ENCODE measurements at places on chromosomes 2 and 18.
A peak's percentile ranks its signal among the peaks of the same experiment; 100 is the strongest.

DNA sequence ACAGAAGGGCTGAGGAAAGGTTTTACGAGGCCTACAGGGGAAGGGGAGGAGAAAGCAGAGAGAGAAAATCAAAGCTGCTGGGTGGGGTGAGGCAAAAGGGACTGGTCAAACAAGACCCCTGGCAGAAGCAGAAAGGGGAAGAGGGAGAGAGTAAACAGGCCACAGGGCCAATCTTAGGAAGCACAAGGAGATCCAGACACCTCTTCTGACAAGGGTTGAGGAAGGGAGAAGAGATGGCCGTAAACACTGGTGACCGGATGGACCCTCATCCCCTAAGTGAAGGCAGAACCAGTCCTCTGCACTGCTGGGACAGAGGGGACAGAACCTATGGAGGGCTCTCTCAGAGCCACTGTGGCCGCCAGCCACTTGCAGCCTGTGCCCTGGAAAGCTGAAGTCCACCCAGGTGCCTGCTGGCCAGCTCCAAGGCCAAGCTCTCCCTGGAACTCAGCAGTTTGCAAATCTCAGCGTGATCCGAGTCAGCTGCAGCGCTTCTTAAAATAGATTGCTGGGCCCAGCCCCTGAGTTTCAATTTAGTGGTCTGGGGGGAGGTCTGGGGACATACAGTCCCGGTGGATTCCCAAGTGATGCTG lies 108.8 kb downstream of the TMEM163 start:
- DNase-seq: no peak

- DNase-seq: no peak
These were observed 4.2 kb upstream of the IMPA2 start for GRCh38 chr18:11977153-11977466.

- DNase-seq: no peak
These were observed 101.6 kb downstream of the ARL6IP6 start for GRCh38 chr2:152820048-152820447.

- peak; percentile 39 for DNase-seq
These were observed 105.4 kb downstream of the KCNH7 start for GRCh38 chr2:162732946-162733698.

- DNase-seq: peak; percentile 18
These were observed 29.3 kb upstream of the HS6ST1 start for GRCh38 chr2:128347701-128348539.

GRCh38 chr2:119764832-119765231 lies 5.1 kb downstream of the PTPN4 start:
- no peak for DNase-seq

DNA sequence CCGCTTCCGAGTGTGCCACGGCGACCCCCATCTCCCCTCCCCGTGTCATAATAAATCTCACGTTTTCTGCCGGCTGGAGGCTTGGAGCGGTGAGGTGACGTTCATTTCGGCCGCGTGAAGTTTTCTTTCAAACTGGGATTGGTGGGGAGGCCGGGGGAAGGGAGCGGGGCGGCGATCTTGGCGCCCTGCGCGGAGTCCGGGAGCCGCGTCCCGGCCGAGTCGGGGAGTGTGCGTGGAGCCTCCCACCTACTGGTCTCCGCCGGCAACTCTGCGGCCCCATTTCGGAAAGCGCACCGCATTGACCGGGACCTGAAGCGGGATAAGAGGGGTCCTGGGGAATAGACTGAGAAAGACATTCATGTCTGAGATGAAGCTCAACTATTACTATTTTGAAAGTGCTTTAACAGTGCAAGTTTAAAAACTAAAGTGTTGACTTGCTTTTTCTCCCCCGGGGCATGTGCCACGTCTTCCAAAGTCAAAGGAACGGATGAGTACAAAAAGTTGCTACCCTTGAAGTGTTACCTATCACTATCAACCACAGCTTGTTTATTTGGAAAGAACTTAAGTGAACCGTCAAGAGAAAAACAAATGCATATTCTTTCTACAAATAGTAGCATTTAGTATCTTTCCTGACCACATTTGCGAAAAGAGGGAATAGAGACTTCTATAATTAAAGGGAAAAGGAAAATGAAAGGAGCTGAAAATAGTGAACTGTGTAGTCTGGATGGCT lies 818 bp upstream of the IKZF2 start:
- peak; percentile 43 for DNase-seq

GRCh38 chr18:50956116-50956515 lies 11.7 kb upstream of the ELAC1 start:
- DNase-seq: no peak

GRCh38 chr2:25401307-25402026 lies 59.7 kb upstream of the DNMT3A start:
- peak; percentile 91 for DNase-seq

- DNase-seq: no peak
These were observed 64.9 kb downstream of the EMX1 start for GRCh38 chr2:72982219-72982618.

- DNase-seq: peak; percentile 19
These were observed 1.4 kb downstream of the TGIF1 start for GRCh38 chr18:3451183-3451988.

- no peak for DNase-seq
These were observed 190.2 kb downstream of the MYCN start for GRCh38 chr2:16130541-16130880.
